ENCODE measurements at places on chromosomes 11 and 22.

DNA sequence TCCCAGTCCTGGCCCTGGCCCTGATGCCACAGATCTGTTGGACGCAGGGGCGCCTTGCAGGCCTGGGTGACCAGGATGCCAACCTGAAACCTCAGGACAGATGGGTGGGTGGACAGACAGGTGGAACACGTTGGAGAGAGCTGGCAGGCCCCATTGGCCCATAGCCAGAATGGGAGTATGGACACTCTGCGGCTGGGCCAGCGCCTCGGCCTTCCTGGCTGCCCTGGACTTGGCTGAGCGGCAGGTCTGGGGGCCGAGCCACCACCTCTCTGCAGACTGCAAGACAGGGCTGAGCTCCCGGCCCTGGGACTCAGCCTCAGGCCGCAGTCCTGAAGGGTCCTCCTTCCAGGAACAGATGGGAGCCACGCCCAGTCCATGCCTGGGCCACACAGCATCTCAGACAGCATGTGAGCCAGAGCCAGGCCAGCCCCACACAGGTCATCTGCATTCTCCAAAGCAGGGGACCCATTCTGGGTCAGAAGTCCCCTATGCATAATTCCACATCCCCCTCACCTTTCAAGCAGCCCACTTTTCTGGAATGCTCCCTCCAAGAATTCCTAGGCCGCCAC is 14.1 kb downstream of the WNT7B start:
- DNase-seq, result no peak

DNA sequence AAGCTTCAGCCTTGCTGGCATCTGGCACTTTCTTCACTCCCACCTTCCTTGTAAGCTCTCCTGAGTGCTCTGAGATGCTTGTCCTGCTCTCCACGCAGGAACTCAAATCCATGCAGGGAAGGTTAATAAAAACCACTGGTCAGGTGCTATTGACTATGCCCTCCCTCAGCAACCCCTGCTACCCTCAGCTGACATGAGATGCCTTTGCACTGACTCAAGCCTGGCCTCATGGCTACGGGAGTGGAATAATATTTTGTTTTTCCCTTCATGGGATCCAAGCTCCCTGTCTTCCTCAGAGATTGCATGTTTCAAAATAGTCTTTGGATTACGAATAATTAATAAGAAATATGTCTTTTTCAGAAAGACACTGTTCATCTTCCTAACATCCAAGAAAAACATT is 31.7 kb upstream of the ABCC8 start:
- no peak for DNase-seq

DNA sequence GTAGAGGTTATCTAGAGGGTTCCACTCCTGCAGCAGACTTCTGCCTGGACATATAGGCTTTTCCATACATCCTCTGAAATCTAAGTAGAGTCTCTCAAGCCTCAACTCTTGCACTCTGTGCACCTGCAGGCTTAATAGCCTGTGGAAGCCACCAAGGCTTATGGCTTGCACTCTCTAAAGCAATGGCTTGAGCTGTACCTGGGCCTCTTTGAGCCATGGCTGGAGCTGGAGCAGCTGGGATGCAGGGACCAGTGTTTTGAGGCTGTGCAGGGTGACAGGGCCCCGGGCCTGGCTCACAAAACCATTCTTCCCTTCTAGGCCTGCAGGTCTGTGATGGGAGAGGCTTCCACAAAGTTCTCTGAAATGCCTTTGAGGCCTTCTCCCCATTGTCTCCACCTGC is 2.9 kb upstream of the NXPE4 start:
- DNase-seq, result no peak

GRCh38 chr11:12016246-12016645 is 7.8 kb upstream of the DKK3 start:
- no peak for DNase-seq

DNA sequence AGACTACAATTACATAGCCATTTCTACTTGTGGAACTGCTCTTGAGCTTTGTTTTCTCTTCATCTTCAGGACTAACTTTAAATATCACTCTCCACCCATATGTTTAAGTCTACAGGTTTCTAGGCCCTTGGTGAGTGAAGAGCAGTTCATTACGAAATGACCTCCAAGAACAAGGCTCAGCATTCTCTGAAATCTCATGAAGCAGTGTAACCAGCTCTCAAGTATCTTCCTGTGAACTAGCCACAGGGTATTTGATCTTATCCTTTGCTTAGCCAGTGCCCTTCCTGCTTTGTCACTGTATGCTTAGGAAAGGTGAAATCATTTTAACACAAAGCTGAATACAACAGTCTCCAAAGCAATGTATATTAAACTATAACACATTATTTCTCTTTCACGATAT is 20.4 kb upstream of the LYVE1 start:
- no peak for DNase-seq

DNA sequence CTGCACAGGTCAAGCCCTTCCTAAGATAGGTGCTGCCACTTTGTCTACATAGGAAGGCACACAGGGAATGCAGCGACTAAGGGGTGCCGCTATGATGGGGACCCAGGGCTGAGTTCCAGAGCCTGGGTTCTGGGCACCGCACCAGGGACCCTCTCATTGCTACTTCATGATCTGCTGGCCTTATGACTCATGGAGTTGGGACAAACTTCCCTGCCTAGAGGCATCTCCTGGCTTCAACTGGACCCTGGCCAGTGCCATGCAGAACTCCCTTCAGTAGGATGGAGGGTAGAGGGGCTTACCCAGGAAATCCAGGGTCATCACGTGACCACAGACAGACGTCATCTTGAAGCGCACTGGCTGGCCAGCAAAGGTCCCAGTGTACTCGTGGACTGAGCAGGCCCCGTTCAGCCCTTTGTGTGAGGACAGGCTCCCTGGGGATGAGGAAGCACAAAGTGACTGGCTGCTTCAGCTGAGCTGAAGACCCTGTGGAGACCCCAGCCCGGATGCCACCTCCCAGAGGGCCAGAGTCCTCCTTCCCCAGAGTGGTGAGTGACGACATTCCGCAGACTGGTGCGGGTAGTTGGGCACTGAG is 8.4 kb downstream of the TOP3B start:
- no peak for DNase-seq

DNA sequence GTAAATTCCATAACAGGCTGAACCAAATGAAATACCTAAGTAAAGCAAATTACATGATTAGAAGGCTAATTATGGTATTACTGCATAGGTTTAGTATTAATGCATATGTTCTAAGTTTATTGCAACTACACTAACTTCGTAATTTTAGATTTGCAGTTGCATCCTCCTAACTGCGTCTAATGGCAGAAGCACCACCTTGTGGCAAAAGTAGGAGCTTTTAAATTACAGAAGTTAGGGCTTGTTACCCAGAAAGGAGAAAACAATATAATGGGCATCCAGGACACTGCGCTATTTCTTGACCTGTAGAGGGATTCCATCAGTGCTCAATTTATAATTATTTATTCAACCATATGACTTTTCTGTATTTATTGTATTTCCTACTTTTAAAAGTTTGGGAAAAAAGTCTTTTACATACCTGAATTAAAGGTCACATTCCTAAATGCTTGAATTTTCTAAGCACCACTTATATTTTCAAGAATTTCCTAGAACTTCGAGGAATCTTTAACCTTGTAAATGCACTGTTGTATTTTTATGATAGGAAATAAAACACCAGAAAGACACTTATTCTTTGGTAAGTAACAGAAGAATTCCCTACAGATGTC is 16.3 kb upstream of the GPR83 start:
- no peak for DNase-seq

GRCh38 chr11:19426756-19427403 is 186.1 kb upstream of the E2F8 start:
- DNase-seq, result no peak

DNA sequence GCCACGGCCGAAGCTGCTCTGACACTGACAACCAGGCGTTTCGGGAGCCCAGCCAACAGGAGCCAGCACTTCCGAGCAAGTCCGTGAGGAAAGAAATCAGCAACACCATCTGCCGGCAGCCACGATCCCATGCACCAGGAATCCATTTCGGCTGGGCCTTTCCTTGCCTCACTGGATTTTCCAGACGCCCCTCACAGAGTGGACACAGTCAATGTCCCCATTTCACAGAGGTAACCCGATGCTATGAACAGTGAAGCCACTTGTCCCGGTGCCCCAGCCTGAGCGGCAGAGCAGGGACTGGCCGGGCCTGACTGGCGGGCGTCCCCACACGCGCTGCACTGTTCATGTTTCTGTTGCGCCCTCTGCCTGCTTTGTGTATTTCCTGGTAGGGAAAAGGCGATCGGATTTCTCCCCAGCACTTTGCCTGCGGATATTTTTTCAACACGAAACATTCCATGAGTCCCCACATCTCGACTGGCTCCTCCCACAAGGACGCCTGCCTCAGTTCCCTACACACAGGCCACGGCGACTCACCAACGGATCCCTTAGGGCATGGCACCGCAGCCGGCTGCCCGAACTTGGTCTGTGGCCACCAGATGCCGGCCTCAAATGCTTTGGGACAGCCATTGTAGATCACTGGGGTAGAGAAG is 55.3 kb downstream of the TRMU start:
- DNase-seq, result no peak

GRCh38 chr11:93330446-93330984 is at the start of gene DEUP1:
TSS of gene DEUP1 (plus strand) at chr11:93330742. CDS start at chr11:93332260, 1,518 bp downstream.
- no peak for DNase-seq

DNA sequence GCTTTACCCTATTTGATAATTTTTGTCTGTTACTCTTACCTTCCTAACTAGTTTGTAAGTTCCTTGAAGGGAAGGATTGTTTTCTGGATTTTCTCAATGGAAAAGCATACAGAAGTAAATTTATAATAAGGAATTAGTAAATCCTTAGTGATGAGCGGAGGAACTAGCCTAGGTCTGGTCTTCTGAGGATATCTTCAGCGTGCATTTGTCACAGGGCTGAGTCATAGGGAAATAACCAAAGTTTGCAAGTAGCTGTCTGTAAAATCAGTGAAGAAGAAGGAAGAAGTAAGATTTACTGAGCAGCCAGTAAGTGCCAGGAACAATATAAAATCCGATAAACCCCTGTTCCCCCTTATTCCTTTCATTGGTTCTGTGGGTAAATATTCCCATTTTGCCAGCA is 162.7 kb upstream of the SORL1-AS1 start:
- DNase-seq, result no peak

GRCh38 chr11:959608-960007 is 33.9 kb downstream of the AP2A2 start:
- no peak for DNase-seq

DNA sequence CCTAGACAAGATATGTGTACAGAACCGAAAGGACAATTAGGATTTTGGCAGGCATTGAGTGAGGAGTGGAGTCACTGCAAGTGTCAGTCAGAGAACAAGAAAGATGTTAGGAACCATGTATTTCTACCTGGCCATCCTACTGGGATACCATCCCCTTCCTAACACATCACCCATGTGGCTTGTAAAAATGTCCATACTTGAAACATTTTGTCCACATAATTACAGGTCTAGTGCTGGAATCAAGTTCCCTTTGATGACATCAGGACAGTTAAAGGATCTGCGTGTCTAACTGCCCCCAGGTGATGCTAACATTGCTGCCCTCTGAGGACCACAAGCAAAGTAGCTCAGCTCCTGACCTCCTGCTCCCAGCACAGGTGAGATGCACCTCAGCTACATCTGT is 31.9 kb upstream of the GGTLC2 start:
- no peak for DNase-seq

GRCh38 chr11:114653148-114653547 is 25.2 kb upstream of the NXPE2 start:
- DNase-seq, result no peak

DNA sequence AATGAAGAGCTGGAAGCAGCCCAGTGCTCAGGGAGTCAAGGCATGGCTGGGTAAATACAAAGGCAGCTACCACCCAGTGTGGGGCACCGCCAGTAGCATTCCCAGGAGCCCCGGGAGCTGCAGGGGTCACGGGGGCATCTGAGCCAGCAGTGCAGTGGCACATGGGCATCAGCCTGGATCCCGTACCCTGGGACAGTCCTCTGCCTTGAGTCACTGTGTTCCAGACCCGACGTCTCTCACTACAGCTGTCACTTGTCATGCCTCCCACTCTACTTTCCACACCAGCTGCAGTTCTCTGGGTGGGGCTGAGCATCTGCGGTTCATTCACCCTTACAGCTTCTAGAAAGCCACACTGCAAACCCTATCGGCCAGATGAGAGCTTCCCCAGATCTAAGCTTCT is 29.6 kb downstream of the DHCR7 start:
- no peak for DNase-seq

- DNase-seq, result no peak
Measured at GRCh38 chr11:28038775-28039174, 69.2 kb downstream of the KIF18A start.

DNA sequence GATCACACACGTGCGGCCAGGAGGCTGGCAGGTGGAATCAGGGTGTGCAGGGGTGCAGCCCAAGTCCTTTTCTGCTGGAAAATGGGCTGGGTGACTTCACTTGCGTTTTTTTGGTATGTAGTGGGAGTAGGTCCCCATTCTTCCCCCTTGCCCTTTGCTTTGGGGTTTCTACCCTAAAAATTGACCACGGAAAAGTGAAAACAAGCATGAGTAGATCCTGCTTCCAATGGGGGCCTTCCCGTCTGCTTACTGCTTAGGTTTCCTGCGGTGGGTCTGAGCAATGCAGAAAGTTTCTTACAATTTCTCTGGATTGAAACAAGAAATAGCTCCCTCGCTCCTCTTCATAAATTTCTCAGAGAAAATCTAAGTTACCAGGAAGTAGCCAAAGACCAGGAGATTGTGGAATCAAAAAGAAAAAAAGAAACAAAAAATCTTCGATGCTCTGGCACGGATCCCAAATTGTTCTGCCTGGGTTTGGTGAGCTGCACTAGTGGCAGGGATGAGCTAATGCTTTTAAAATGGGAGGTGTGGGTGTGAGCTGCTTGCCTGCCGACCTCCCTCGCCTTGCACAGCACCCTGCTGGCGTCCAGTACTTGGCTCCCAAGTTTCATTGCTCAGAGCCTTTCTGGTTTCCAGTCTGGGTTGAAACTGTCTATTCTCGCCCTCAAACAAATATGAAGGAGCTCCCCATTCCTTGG is 2.4 kb downstream of the TIMP3 start:
- no peak for DNase-seq

DNA sequence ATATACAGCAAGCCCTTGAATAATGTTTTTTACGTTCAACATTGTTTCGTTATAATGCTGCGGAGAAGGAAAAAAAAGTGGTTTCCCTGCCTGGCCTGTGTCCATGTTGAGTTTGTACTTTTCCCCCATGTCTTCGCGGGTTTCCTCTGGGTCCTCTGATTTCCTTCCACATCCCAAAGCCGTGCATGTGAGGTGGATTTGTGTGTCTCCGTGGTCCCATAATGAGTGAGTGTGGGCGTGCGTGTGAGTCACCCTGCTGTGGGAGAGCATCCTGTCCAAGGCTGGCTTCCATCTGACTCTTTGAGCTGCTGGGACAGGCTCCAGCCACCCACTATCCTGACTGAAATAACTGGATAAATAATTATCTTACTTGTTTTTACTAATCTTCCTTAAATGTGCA is 29.6 kb upstream of the SNX19 start:
- no peak for DNase-seq

DNA sequence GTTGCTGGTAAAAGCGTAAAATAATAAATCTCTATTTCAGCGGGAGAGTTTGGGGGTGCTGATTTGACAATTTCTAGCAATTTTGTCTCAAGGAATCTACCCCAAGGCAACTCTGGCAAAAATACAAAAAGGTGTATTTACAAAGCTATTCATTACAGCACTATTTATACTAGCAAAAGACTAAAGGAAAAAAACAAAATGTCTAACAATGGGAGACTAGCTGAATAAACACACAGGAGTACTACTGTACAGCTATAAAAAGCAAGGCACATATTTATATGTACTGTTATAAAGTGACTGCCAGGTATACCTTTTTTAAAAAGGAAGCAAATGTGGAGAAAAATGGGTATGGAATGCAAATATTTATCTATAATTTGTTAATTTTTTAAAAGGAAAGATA is 32.7 kb downstream of the SLC35F2 start:
- no peak for DNase-seq
